NCI-H1417 (cell line): ENCODE measurements at places on chromosomes 7 and 10.

DNA sequence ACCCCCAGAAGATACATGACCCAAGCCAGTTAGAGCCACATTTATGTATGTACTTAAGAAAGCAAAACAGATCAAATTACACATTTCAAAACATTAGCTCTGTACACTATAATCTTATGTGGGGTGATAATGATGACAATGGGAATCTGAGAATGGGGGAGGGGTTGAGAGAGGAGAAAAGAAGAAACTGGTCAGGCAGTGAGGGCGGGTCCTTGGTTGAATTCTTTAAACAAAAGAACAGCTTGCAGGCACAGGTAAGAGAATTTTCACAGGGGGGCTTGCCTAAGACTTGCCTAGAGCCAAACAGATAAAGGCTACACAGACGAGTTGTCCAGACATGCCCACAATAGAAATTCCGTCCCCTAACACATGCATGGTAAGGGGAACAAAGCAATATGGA is 76.8 kb upstream of the PTER start:
- DNase-seq = no peak

DNA sequence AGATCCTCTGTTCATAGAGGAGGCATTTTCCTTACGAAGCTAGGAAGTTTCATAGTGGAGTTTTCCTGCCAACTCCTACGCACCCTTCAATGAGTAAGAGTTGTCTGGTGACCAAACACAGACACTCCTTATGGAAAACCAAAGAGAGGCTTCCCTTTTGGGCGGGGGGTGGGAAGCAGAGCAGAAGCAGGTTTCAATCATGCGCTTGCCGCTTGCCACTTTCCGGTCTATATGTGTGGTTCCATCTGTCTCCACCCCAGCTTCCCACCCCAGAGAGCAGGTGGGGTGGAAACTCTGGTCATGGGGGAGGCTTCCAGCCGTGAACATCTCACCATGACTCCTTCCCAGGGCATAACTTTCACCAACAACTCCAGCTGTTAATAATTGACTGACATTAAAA is 68.8 kb upstream of the GRB10 start:
- DNase-seq = no peak

- no peak for DNase-seq
Measured at GRCh38 chr7:16492513-16493062, 27.1 kb upstream of the SOSTDC1 start.

DNA sequence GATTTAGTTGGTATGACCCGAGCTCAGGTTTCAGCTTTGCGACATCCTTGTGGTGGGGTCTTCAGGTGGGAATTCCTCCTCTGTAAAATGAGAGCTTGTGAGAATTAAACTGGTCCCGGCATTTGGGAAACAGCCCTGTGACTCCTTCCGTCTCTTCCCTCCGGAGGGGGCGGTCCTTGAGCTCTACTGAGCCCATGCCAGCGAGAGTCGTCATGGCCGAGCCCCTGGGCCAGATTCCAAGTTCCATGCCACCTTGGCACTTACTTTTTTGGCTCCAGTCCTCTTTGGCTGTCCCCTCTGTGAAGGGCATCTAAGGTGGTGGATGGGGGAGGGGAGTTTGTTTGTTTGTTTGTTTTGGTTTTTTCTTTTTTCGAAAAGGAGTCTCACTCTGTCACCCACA is 47.6 kb downstream of the GTF2IRD1 start:
- DNase-seq = no peak

- no peak for DNase-seq
Measured at GRCh38 chr10:79308969-79309665, 38.2 kb upstream of the PPIF start.
